ENCODE measurements at places on chromosomes 4 and X.

DNA sequence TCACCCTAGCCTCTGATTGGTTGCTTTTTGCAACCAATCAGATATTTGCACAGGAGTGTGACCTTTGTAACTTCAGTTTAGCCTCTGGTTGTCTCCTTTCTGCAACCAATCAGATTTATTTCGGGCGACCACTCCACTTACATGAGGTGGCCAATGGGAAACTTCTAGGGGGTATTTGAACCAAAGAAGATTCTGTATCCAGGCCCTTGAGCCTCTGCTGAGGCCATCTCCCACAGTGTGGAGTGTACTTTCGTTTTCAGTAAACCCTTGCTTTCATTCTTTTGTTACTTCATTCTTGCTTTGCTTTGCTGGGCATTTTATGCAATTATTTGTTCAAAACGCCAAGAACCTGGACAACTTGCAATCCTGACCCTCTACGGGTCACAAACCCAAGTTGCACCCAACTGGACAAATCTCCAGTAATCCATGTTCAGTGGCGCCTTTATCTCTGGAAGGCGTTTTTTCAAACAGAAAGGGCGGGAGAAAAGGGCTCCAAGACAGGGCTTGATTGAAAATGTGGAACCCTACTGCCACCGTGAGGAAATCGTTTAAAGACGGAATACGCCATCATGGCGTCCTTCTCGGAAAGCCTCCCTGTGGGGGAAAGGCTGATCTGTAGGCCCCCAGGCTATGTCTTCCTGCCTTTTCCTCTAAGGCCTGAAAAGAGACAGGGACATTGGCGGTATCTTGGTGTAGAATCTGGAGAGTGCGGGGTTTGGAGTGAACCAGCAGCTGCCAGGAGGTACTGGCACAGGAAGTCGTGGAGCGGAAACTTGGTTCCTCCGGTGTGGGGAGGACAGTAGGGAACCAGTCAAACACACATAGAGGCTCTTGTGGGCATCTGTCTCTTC lies 184.6 kb downstream of the OR13H1 start:
- DNase-seq: no peak

DNA sequence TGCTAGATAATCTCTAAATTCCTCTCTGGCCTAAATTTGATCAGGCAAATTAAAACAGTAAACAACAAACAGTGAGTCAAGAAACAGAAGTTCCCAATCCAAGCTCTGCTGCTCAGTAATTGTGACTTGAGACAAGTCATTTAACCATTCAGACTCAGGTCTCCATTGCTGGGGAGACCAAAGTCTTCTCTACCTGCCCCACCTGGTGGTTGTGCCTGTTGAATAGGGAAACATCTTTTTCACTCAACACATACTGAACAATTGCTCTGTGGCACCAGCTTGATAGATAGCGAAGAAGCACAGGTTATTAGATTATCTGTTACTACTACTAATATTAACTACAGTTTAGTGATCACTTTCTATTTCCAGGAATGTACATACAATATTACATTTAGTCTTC lies 112.1 kb upstream of the EOLA2 start:
- DNase-seq: no peak

DNA sequence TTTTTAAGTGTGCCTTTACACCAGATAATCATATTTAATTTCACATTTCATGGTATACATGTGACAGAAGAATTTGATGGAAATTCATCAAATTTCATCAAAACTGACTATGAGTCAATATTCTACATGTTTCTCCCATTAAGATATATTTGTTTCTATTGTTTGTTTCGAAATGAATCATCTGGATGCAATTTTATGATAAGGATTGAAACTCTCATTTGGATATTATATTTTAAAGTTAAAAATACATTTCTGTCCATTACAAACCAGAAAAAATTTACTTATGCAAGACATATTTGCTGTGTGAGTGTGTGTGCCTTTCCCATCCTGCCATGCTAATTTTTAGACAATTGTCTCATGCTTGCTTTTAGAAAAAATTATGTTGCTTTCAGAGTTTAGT lies 52.2 kb downstream of the SULT1B1 start:
- peak; percentile 80 for DNase-seq

GRCh38 chr4:128517096-128517738 lies 229.6 kb upstream of the PGRMC2 start:
- DNase-seq: peak; percentile 43

DNA sequence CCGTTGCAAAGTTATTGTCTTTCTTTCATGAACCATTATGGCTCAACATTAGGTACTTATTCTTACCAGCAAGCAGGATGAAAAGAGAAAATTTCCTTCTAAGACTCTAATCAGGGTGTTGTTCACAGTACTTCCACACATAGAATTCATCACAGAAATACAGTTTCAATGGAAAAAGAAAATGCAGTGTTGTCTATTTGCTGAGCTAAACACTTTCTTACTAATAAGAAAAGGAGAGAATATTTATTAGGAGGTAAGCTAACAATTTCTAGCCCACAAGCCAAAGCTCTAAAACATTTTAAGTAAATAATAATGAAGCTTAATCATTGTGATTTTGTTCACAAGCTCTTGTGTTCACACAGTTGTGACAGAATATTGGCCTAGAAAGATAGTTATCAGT lies 1772.8 kb upstream of the PCDH7 start:
- DNase-seq: no peak

- DNase-seq: no peak
These were observed 2.9 kb downstream of the ANTXR2 start for GRCh38 chr4:80069837-80070731.

DNA sequence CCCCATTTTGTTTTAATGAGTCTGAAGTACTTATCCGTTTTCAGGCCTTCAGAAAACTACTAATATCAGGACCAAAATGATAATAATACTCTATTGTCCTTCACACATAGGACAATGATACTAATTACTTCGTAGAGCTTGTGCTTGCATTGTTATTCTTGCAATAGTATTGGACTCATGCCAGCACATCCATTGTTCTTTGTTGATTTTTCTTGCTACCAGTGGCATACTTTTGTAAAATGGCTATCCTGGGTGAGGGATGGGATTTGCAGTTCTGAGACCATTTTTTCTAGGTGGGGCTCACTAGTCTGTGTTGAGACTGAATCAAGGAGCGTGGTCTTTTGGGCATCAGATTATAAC lies 195.3 kb downstream of the MAML3 start:
- DNase-seq: peak; percentile 75

DNA sequence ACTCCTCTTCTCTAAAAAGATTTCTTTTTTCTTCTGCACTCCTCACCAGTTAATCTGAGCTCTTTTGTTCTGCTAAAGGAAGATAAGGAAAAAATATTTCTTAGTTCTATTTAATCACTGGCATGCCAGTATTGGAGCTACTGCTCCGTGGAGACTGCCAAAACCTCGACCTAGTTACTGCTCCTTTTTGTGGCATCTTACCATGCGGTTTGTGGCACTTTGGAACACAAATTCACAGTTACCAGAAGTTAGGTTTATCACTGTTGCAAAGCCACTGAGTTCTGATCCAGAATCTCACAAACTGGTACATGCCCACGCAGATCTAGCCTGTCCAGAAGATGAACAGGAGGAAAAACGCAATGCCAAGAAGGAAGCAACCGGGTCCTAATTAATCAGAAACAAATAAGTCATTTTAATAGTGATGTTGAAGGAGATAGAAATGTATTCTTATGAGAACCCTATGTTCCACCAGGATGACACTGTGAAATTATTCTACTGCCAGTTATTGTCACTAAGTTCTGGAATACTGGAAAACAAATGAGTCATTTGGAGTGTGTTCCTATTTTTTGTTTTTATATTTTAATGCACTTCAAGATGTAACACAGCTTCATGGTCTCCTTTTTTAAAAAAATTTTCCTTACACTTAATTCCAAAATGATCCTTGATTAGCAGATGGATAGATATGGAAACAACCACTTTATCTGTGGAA lies 106.7 kb upstream of the GK2 start:
- DNase-seq: no peak

GRCh38 chr4:105858466-105859040 lies 36.7 kb upstream of the NPNT start:
- no peak for DNase-seq

DNA sequence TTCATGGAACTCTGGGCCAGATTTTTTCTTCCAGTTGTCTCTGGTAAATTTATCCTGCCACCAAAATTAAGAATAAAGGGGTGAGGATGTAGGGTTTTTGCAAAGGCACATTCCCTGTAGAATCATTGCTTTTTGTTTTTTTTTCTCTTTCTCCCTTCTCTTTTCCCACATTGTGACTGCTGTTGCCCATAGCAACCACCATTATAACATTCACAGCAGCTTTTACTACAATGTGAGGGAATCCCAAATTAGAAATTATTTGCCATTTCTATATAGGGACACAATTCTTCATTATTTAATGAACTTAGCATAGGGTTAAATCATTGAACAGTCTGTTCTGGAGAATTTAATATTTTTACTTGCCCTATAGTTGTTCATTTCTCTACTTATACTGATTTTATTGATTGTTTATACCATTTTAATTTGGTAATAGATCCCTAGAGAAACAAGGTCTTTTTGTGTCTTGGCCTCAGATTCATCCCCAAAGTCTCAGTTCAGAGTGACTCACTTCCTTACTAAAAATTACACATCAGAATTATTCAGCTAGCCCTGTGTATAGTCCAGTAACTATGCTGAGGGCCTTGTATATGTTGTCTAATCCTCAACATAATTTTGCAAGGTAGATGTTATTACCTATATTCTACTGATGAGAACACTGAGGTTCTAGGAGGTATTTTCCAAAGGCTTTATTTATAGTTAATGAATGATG lies 80.8 kb upstream of the ANK2 start:
- DNase-seq: peak; percentile 32

GRCh38 chrX:69229436-69229835 lies 64.2 kb upstream of the PJA1 start:
- peak; percentile 67 for DNase-seq

- peak; percentile 62 for DNase-seq
These were observed 15.0 kb downstream of the FNIP2 start for GRCh38 chr4:158783785-158784184.

GRCh38 chr4:66300336-66300934 lies 630.1 kb upstream of the EPHA5 start:
- no peak for DNase-seq

DNA sequence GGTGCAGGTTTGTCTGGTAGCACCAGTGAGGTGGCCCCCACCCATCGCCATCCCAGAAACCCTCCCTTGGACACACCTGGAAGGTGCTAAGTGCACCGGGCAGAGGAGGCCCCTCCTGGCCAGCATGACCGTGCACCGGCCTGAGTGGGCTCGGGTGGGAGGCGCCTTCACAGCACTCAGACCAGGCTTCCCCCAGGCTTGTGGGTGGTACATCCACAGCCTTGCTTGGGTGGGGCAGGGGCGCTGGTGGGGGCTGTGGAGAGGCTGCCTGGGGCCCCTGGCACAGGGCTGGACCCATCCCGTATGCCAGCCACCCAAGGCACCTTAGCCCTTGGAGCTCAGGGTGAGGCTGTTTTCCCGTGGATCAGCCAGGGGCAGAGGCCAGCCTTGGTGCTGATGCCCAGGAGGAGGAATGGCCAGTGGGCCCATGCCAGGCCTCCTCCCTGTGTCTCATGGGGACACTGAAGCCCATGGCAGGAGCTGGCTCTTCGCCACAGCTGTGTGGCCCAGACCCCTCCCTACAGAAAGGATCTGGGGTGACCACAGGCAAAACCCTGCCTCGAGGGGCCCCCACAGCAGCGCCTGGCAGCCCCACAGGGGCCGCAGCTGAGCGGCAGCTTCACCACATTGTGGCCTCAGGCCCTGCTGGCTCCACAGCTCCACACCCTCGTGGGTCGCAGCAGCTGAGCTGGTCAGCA lies 21.4 kb downstream of the NKX1-1 start:
- DNase-seq: no peak

DNA sequence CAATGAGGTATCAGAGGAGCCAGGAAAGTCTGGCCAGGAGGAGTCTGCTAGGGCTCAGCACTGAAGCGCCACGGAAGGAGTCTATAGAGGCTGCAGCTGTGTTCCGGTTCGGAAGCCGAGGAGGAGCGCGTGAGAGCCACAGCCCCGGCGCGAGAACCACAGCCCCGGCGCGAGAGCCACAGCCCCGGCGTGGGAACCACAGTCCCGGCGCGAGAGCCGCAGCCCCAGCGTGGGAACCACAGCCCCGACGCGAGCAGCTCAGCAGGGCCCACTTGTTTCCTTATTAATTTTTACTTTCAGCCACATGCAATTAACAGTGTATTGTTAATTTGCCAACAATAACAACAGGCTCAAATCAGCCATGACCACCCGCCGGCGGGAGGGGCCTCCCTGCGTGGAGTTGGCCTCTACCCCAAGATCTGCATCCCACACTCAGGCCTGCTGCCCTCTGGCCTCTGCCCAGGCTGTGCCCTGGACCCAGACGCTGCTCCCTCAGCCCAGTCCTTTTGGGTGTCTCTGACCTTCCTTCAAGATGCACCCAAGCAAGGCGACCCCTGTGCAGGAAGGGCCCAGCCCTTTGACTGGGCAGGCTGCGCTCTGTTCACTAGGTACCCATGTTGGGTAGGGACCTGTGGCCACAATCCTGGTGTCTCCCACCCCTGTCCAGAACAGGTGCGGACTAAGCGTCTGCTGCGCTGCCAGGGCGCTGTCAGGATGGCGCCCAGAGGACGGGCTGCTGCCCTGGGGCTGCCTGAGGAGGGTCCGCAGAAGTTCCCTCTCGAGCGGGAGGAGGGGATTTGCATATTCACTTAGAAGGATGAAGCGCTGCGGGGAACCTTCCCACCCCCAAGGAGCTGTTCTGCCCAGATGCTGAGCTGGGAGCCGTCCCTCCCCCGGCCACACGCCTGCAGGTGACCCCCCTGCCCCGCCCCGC lies 113.8 kb downstream of the ADRA2C start:
- no peak for DNase-seq

- peak; percentile 36 for DNase-seq
These were observed 5.9 kb downstream of the IRAK1 start for GRCh38 chrX:154013614-154014360.

GRCh38 chr4:3880615-3881120 lies 114.5 kb downstream of the ADRA2C start:
- peak; percentile 50 for DNase-seq
